ENCODE measurements at places on chromosomes 7 and 10. TPM values are rescaled to one million over a fixed set of nuclear protein-coding genes. Genes with fewer than 3 reads are reported as not detected.

The KAT6B gene
- total RNA-seq: 136 TPM

The TAS2R41 gene
- total RNA-seq: not detected

The PARP12 gene
- total RNA-seq: 8.1 TPM

The HOXA3 gene
- total RNA-seq: not detected

The AASS gene
- 79.6 TPM for total RNA-seq

The CDHR1 gene
- 9.3 TPM for total RNA-seq

GRCh38 chr7:40700653-40701421, 566.0 kb downstream of the SUGCT start:
- DNase-seq: no peak

DNA sequence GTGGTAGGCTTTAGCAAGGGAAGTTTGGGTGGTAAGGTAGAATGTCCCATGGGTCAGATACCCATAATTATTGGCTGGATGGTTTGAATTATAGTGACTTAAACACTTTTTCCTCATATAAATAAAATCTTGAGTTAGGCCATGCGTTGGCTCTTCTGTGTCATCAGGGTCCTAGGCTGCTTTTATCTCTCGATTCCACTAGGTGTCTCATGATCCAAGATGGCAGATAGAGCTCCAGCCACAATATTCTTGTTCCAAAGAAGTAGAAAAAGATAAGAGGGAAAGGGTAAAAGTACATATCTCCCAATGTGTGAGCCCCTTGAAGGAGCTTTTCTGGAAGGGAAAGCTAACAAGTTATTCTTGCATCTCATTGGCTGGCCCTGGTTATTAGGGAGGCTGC, 144.7 kb downstream of the GRK5 start:
- no peak for DNase-seq

DNA sequence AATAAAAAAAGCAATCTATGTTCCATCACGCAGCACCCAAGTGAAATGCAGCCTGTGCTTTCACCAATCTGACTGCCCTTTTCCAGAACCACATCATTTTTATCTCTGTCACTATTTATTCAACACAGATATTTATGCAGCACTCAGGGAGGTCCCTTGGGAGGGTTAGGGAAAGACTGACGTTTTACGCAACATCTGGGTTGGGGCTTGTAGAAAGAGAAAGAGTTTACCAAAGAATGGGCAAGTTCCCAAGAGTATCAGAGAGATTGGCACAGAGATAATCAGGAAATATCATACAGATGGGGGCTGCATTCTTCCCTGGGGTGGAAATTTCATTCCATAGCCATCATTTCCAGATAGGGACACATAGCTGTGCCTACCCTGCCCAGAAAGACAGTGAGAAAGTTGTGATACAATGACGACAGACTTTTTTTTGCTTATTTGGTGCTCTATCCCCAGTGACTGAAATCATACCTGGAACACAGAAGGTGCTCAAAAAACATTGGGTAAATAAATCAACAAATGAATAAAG, 474.2 kb downstream of the CALN1 start:
- DNase-seq: no peak

DNA sequence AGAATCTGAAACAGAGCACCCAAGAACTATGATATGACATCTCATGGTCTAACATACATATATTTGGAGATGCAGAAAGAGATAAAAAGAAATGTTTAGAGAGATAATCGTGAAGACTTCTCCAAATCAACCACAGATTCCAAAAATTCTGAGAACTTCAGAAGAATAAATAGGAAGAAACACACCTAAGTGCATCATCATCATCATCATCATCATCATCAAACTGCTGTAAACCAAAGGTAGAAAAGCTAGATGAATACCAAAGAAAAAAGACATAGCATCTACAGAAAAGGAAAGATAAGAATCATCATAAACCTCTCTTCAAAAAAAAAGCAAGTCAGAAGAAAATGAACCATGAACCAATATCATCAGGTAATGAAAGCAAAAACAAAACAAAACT, 124.2 kb downstream of the PPP1R3A start:
- no peak for DNase-seq

DNA sequence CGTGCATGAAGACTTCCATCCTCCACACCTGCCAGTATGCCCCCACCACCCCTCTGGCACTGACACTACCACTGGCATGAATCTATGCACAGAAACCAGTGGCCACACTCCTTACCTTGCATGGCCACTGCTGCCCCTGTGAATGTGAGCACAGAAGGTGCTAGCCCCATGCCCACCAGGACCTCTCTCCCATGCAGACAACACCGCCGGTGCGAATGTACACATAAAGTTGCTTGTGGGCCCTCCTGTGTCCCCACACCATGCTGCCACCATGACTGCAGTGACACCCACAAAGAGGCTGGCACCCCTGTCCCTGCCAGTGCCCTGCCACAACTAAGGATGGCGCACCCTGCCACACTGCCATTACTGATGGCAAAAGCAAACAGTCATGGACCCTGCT, 289.5 kb upstream of the KCND2 start:
- DNase-seq: no peak

DNA sequence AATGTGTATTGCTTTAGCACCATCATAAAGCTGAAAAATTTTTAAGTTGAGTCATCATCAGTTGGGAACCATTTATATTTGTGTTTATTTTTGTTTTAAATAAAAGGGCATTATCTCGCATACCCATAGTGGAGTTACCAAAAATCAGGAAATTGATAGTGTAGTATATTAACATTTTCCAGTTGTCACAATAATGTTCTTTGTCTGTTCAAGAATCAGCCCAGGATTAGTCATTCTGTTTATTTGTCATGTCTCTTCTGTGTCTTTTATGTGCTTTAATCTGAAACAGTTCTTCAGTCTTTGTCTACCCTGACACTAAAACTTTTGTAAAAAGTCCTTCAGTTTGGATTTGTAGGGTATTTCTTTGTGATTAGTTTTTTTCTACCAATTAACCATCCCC, 827.8 kb upstream of the ZWINT start:
- no peak for DNase-seq

DNA sequence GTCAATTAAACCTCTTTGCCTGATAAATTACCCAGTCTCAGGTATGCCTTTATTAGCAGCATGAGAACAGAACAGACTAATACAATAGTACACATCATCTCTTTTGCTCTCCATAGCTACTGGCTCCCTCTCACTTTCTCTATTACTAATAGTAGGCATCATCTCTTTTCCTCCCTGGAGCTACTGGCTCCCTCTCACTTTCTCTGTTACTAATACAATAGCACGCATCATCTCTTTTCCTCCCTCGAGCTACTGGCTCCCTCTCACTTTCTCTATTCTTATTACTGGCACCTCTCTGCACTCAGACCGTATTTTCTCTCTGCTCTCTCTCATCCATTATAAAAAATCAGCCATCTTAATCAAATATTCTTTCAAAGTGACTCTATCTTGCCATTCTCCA, 37.1 kb downstream of the SLC25A13 start:
- no peak for DNase-seq

DNA sequence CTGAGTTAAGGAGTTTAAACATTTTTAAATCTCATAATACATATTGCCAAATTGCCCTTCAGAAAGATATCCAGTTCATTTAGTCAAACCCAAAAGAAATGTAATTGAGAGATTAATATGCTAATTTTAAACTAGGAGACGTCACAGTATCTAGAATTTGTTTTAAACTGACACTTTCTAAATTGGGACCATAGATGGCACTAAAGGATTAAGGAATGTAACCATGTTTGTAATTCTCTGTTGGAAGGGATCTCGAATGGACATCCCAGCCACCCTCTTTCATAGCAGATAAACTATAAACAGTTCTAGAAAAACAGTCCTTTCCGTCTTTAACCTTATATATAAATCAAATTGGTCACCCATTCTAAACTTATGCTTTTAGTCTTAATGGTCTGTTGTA, 30.0 kb upstream of the SAMD9L start:
- DNase-seq: peak; percentile 0

GRCh38 chr7:107345898-107346297, 124.0 kb upstream of the GPR22 start:
- DNase-seq: no peak

GRCh38 chr10:71277914-71278665, 41.0 kb upstream of the SLC29A3 start:
- no peak for DNase-seq

GRCh38 chr10:93518531-93518930, 22.1 kb downstream of the CEP55 start:
- DNase-seq: no peak

DNA sequence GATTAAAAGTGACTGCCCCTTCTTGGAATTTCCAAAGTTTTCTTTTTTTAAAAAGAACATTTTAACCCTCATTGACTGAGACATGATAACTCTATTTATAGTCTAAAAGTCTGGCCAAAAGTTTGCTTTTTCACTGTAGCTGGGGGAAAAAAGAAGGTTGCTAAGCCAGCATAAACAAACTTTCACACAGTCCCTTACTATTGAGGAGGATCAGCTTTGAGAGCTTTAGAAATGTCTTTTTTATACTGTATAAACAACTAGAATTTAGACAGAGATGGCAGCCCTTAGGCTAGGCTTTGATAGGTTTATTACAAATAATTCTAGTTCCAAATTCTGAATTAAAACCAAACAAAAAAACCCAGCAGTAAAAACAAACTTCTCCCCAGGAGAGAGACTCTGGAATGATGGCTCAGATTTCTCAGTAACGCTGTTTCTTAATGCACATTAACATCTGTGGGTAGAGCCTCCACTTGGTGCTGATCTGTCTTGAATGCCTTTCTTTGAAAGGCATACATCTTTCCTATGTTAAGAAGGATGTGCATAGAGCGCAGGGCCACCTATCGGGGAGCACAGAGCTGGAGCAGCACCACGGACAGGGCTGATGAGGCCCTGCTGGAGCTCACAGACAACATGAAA, 100.9 kb upstream of the PDLIM1 start:
- DNase-seq: peak; percentile 41

- DNase-seq: no peak
These were observed 167.3 kb upstream of the C1GALT1 start for GRCh38 chr7:7014827-7015595.

- DNase-seq: no peak
These were observed 50.6 kb upstream of the ZC3HAV1 start for GRCh38 chr7:139159900-139160675.

DNA sequence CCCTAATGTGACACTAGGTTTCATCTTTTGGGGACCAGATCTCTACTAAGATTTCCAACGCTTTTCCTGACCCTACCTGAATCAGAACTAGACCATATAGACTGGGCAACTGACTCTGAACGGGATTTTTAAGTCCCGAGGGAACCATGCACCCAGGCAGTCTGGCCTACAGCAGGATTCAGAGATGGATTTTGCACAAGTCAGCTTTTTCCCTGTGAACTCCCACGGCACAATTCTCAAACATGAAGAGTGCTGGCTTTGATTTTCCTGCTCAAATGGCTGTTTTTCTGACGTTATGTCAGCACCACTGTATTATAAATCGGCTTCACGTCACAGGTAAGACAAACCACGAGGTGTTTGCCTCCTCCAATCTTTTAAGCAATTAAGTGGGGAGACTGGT, 409.1 kb downstream of the TCERG1L start:
- DNase-seq: no peak

DNA sequence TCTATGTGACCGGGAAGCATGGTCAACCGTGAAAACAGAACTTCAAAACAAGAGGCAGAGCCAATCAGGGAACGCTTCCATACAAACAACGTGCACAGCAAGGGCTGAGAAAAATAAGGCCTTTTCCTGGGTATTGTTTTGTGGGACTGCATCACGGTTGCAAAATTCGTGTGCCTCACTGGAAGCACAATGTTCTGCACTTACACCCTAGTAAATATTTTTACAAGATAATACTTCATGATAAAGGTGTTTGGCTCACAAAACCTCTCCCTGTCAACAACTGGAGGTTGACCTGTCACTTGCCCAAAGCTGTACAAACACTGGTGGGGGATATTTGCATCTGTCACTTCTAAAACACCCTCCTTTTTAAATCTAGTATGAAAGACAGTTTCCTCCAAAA, 37.0 kb downstream of the KLF6 start:
- DNase-seq: no peak

DNA sequence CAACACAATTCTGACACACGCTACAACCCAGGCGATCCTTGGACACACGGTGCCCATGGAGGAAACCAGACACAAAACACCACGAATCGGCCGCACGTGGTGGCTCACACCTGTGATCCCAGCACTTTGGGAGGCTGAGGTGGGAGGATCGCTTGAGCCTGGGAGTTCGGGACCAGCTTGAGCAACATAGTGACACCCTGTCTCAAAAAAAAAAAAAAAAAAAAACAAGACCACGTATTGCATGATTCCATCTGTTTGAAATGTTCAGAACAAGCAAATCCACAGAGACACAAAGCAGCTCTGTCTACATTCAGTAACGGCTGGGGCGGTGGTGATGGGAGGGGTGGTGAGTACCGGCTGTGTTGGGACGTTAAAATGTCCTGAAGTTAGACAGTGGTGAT, 25.2 kb downstream of the ADAP1 start:
- no peak for DNase-seq

- no peak for DNase-seq
These were observed 30.6 kb downstream of the TMEM243 start for GRCh38 chr7:87188930-87189329.

DNA sequence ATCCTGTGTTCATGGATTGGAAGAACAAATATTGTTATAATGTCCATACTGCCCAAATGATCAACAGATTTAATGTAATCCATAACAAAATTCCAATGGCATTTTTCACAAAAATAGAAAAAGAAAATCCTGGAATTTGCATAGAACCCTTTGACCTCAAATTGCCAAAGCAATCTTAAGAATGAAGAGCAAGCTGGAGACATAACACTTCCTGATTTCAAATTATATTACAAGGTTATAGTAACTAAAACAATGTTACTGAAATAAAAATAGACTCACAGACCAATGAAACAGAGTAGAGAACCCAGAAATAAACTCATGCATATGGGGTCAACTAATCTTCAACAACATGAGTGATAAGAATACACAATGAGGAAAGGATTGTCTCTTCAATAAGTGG, 302.5 kb downstream of the PHTF2 start:
- DNase-seq: no peak

- no peak for DNase-seq
These were observed 11.7 kb downstream of the SRPK2 start for GRCh38 chr7:105376908-105377533.

DNA sequence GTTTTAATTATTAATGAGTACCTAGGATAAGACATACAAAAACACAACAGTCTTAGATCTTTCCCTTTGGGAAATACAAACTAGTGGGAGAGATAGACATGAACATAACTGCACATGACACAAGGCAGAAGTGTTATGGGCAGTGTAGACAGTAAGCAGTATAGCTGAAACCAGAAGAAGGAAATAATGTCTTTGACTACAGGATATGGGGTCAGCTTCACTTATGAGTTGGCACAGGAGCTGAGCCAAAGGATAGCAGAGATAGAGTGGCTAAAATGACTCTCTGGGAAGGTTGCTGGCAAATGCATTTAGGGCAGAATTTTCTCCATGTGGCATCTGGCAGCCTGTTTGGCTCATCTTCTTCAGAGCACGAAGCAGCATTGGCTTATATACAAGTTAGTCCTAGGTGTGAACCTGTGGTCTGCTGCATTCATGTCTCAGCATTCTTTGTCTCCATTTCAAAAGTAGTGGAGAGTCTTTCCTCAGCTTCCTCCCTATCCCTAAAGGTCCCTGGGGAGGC, 60.3 kb upstream of the FEZF1 start:
- DNase-seq: peak; percentile 38

- DNase-seq: no peak
These were observed 191.0 kb downstream of the MAD1L1 start for GRCh38 chr7:2041496-2042367.
